ENCODE measurements at places on chromosomes 7 and 10.

- DNase-seq, result no peak
These were observed 244.6 kb upstream of the GRB10 start for GRCh38 chr7:51027106-51027934.

DNA sequence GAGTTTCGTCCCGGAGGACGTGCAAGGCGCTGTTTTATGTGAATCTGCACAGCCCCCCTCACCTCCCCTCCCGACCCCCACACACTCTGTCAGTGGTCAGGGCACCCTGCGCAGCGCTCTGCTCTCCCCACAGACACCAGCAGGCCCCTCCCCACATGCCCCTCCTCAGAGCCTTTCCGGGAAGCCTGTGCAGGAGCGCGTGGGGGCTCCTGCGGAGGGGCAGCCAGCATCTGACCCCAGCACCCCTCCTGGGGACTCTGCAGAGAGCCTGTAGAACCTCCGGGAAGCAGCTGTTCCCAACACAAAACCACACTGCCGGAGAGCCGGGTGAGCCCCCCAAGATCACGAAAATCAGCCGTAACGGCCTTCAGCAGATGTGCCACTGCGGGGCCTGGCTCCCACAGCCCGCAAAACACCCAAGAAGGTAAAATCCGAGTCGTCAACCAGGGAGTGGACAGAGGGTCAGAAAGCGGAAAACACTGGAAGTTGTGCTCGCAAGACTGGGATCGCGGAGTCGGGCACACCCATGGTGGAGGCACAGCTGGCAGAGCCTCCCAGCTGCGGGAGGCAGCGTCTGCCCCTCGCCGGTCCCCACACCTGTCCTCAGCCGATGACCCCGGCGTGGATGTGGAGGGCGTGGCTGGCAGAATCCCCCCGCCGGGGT lies 53.8 kb upstream of the PDGFA start:
- no peak for DNase-seq

- no peak for DNase-seq
These were observed 103.6 kb downstream of the ELMO1 start for GRCh38 chr7:37344886-37345579.

DNA sequence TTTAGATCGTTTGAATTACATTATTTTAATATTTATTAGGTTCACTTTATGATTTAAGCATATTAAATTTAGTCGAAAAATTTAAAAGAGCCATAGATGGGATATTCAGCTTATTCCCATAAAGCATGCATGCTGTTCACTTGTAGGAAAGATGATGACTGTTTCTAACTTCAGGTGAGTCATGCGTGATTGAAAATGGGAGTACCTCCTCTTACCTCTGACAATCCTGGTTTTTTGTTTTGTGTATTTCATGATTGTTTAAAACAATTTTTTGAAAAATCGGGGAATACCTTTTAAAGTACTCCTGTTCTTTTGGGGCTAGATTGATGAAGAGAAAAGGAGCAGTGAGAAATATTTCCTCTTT lies 1.4 kb downstream of the TNKS2 start:
- DNase-seq, result no peak

DNA sequence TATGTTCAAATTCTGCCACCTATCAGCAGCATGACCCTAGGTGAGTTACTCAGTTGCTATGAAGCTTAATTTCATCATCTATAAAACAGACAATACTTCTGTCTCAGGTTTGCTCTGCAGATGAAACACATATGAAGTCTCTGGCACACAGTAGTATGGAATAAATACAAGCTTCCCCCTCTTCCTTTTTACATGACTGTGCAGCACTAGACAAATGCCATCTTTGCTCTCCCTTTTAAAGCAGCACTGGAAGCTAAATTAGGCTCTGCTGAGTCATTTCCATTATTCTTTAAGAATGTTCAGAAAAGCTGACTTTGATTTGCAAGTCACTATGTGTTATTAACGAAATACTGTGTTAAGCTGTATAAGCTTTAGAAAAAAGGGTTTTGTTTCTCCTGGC lies 40.7 kb upstream of the ANAPC16 start:
- DNase-seq, result no peak

GRCh38 chr10:3417096-3417495 lies 244.5 kb upstream of the PITRM1 start:
- no peak for DNase-seq

DNA sequence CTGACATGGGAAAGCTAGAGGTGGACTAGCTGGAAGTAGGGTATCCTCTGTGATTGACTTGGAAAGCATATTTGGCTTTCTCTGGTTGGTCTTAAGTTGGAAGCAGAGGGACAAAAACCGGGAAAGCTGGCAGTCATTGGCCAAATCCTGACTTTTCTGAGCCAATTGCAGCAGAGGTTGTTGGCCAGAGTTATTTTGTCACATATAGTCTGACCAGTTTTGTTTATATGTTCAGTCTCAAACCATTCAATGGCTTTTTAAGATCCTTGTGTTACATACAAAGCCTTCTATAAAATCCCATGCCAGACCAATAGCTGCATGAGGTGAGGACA lies 6.3 kb downstream of the CFAP69 start:
- no peak for DNase-seq
